ENCODE measurements at places on chromosomes 12 and 14. TPM values are rescaled to one million over a fixed set of nuclear protein-coding genes. Genes with fewer than 3 reads are reported as not detected.

Gene C12orf60
- polyA plus RNA-seq = 1.3 TPM

Gene LMNTD1
- polyA plus RNA-seq = 0.42 TPM

Gene CLEC7A
- polyA plus RNA-seq = 0.62 TPM

Gene SSTR1
- not detected for polyA plus RNA-seq

Gene PLA2G1B
- not detected for polyA plus RNA-seq

Gene SPIC
- not detected for polyA plus RNA-seq

Gene DEPDC4
- polyA plus RNA-seq = 2.4 TPM

Data from keratinocyte (primary cell).